ENCODE measurements at places on chromosomes 4 and X.

DNA sequence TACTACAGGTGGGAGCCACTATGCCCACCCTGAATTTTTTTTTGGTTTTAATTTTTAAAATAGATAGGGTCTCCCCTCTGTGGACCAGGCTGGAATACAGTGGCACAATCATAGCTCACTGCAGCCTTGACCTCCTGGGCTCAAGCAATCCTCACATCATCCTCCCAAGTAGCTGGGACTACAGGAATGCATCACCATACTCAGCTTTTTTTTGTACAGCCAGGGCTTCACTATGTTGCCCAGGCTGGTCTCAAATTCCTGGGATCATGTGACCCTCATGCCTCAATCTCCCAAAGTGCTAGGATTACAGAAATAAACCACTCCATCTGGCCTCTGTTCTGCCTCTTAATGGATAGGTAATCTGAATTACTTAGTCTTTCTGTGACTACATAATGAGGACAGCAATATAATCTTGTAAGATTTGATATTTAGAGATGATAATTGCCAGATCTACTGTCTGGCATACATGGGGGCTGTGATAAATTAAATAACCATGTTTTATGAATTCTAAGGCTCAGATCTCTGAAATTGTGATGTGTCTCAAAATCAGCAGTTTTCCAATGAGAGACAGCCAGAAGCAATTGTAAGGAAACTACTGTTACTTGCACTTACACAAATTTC is 26.7 kb downstream of the PDS5A start:
- DNase-seq: no peak

DNA sequence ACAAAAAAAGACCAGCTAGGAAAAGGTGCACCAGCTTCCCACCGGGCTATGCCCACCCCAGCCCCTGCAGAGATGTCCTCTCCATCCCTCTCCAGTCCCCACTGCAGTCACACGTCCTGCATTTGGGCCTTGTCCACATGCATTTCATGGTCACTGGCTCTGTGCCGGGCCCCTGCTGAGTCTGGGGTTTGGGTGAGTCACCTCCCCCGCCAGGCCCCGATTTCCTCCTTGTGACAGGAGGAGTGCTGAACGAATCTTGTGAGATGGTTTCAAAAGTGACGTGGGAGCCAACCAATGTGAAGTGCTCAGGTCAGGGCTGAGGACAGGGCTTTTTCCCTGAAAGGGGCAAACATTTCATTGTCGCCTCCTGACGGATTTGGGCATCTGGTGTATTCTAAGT is 7.1 kb downstream of the CPZ start:
- no peak for DNase-seq

GRCh38 chrX:26470941-26471340 is 255.0 kb downstream of the MAGEB5 start:
- no peak for DNase-seq

- DNase-seq: no peak
Measured at GRCh38 chr4:47858006-47858405, 20.1 kb upstream of the CORIN start.

- no peak for DNase-seq
Measured at GRCh38 chrX:106201502-106202178, 33.5 kb downstream of the PWWP3B start.

- DNase-seq: no peak
Measured at GRCh38 chr4:45349859-45350258, 623.5 kb upstream of the GNPDA2 start.

DNA sequence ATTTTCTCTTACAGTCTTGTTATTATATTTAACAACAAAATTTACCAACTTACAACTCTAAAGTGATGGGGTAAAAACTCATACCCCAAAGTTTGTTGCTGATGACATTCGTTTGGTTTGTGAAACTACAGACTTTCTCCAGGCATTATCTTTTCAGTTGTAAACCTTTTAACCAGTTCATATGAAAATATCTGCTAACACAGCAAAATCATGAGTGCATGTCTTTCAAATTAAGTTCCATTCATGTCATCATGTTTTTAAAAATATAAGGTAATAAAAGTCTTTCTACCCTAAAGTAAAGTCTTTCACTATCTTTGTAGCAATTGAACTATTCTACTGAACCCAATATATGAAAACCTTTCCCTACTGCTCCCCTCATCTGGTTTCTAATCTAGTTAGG is 3.4 kb upstream of the GALNTL6 start:
- no peak for DNase-seq

- DNase-seq: no peak
Measured at GRCh38 chr4:27084685-27085361, 224.2 kb downstream of the STIM2 start.

DNA sequence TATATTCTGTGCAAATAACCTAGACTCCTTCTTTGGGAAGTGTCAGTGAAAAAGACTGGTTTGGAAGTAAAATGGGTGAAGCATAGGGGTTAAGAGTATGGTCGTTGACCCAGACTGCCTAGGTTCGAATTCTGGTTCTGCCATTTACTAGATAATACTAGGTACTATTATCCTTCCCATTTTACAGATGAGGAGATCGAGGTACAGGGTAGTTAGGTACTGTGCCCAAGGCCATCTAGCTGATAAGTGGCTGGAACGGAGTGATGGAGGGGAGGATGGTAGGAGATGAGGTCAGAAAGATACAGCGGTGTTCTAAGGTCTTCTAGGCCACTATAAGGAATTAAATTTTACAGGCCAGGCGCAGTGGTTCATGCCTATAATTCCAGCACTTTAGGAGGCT is 11.1 kb downstream of the GLOD5 start:
- no peak for DNase-seq

GRCh38 chrX:71534773-71535544 is 2.1 kb downstream of the OGT start:
- no peak for DNase-seq

GRCh38 chrX:75748431-75748830 is 36.6 kb downstream of the MAGEE2 start:
- no peak for DNase-seq

DNA sequence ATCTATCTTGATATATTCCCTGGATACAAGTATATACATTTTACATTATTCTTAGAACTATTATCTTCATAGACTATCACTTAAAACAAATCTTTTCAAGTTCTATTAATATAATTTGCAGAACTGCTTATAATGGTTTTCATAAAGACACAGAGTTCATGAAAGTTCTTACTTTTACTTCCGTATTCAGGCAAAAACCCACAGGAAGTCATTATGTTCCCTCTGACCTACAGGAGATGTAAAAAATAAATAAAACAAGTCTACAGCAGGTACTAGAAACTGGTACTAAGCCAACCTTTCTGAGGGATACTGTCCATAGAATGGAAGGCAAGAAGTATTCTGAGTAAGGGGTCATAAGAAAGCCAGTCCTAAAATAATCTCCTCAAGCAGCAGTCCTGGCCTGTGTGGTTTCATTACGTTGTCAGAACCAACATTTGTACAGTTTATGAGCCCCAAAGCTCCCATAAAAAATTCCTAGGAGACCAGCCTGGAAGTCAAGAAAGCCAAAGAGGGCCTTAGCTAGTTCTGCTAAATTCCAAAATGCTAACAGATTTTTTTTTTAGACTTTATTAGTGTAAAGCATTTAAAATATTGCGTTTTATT is 68.6 kb downstream of the CAMK2D start:
- no peak for DNase-seq

DNA sequence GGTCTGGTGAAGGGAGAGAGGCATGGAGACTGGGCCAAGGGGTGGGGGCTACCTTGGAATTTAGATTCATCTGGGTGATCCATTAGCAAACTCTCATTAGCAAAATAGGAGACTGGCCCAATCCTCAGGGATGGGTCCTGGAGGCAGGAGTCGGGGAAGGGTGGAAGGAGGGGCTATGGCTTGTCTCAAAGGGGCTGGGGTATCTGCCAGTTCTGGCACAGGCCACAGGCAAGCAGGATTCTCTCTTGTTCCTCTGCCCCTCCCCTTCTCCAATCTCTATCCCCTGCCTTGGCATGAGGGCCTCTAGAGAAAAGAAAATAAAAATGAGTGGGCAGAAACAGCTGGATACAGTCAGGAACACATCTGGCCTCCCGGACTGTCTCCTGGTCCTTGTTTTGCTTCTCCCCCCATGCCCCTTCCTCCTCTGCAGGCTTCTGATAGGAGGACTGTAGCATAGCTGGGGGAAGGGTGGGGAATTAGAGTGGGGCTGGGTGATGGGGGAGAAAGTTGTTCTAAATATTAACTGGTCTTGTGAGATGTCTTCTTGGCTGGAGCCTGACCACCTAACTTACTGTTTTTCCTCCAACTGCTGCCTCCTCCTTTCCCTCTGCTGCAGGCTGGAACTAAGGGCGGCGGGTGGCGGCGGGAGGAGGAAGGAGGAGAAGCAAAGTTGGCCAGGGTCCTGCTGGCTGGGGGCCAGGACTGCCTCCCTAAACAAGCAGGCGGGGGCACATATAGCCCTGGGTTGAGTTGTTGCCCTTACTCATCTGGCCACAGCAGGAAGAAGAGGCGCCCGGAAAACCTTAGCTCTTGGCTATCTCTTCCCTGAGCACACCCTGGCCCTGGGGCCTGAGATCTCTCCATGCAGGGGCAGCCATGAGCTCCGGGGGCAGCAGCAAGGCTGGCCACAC is 53.3 kb upstream of the LAS1L start:
- no peak for DNase-seq

GRCh38 chrX:16476692-16477091 is 173.3 kb upstream of the S100G start:
- DNase-seq: no peak

GRCh38 chrX:65990702-65991101 is 49.2 kb downstream of the VSIG4 start:
- no peak for DNase-seq

DNA sequence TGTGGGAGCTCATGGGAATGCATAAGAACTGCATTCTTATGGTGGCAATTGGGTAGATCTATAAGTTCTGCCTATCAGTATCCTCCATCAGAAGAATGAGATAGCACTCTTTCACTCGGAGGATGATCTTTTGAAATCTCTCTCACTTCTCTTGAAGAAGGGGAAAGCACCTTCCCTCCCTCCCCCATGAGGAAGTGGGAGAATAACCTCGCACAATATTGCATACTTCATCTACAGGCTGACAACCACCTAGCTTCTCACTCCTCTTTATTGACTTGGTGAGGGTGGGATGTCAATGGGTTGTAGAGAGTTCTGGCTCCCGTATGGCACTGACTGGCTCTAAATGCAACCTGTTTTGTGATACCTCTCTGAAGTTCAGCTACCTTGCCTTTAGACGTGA is 146.7 kb upstream of the SPOCK3 start:
- no peak for DNase-seq

DNA sequence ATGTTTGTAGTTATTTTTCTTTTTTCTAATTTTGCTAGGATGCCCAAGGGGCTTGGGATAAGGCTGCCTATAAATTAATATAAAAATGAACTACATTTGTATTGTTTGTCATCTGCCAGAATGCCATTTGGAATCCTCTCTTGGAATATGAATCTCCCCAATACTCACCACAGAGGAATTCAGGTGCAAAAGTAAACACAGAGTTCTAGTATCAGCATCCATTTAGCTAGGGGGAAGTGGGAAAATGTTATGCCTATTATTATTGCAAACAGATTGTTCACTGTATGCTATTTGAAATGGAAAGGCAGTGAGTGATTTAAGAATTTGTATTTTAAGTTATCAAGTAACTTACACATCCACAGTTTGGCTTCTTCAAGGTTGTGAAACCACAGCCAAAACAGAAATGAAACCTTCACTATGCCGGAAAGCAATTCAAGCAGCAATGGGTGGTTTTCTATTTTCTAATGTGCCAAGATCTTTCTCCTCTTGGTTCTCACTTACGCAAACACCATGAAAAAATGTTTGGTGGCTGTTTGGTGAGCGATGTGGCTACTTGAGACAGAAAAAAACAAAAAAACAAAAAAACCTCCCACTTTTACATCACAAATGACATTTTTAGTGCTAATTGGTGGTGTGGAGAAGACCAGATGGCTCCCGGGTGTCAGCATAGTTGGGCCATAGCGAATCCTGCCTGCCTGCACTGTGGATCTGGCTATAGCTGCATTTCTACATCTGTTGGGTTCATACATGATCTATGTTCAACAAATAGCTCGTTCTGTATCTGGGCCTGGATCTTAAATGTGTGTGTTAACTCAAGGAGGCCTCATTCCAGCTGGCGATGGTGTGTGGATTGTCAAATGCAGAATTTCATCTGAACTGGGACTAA is 200.8 kb upstream of the GIMD1 start:
- DNase-seq: no peak

DNA sequence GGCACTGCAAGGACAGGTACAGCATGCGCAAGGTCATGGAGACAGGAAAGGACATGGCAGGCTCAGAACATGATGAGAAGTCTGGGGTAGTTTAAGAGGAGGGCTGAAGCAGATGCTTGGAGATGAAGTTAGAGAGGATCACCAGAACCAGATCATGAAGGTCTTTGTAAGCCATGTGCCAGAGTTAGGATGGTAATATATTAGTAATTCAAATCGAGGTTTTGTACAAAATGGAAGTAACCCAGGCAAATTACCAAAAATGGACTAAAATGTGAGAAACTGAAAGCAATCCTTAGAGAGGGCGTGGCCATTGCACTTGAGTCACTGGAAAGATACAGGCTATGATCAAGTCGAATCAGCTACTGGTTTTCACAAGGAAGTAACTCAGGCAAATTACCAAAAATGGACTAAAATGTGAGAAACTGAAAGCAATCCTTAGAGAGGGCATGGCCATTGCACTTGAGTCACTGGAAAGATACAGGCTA is 13.5 kb downstream of the RXFP1 start:
- peak; percentile 54 for DNase-seq

- DNase-seq: no peak
Measured at GRCh38 chrX:47633689-47634590, 4.2 kb upstream of the CFP start.

DNA sequence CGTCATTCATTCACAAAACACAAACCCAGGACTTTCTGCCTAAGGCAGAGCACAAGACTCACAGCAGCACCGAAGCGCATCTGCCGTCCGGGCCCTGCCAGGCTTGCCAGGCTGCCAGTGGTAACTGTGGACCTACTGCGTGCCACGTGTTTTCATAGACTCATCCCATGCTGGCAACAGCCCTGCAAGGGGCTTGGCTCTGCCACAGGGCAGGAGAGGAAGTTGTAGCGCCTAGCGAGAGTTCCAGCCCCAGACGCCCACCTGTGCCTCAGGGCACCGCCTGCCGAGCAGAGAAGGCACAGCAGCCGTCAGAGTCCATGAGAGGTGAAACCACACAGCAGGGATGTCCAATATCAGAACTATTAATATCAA is 18.9 kb upstream of the MRFAP1 start:
- no peak for DNase-seq

DNA sequence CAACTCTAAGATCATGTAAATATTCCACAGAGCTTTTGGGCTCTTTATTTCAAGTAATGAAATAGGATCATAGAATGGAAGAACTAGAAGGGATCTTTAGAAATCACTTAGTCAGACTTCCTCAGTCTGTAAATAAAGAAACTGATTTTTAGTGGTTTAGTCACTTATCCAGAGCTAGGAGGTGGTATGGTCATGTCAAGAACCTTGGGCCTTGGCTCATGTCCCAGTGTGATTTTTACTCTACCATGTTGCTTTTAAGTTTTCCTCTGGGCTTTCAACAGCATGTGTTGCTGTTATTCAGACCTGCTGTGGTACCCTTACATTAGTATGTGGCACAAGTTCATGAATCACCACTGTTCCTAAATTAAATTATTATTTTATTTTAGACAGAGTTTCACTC is 184.9 kb downstream of the FRAS1 start:
- no peak for DNase-seq

- DNase-seq: peak; percentile 23
Measured at GRCh38 chrX:55008571-55009358, 8.6 kb downstream of the APEX2 start.

Data from HS-27A (cell line).